ENCODE measurements at places on chromosomes 13 and 19. TPM values are rescaled to one million over a fixed set of nuclear protein-coding genes. Genes with fewer than 3 reads are reported as not detected.

DNA sequence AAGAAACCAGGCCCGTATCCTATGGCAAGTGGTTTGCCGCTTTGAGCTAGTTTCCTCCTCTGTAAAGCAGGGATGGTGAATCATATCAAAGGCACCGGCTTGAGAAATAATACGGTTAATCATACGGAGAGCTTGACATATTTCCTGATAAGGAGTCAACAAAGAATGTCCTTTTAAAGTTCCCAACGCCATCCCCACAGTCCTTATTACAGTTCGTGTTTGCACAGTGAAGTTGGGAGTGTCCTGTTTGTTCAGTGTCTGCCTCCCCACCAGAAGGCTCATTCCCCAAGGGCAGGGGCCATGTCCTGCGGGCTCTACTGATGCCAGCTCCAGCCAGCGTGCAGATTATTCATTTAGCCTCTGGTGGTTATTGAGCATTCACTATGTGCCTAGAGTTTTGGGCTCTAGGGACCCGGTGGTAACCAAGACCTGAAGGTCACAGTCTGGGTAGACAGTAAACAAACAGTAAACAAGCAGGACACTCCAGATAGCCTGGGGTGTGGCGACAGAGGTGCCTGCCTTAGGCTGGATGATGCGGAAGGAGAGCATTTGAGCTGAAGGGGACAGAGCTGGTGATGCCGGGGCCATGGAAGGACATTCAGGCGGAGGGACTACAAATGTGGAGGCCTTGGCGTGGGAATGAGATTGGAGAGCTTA, 6.3 kb downstream of the GRAMD1A start:
- no peaks in the 10 kb centered on the region for H3K27me3 ChIP-seq
- H3K27ac ChIP-seq: peak overlapping the region; percentile 63

- no peak for DNase-seq
- no peak overlapping the region for H3K4me3 ChIP-seq
- H3K27me3 ChIP-seq: peaks cover 7% of the 10 kb centered on the region
- no peaks in the 10 kb centered on the region for H3K36me3 ChIP-seq
- no peak overlapping the region for H3K27ac ChIP-seq
Observed at GRCh38 chr19:15225760-15226159, 6.5 kb downstream of the EPHX3 start.

- H3K4me3 ChIP-seq: no peak overlapping the region
- no peak overlapping the region for H3K27ac ChIP-seq
- no peaks in the 10 kb centered on the region for H3K36me3 ChIP-seq
- no peaks in the 10 kb centered on the region for H3K4me1 ChIP-seq
- no peaks in the 10 kb centered on the region for H3K27me3 ChIP-seq
Observed at GRCh38 chr13:39397896-39398265, 205.1 kb downstream of the LHFPL6 start.

- no peak overlapping the region for H3K27ac ChIP-seq
- no peaks in the 10 kb centered on the region for H3K4me1 ChIP-seq
- H3K4me3 ChIP-seq: no peak overlapping the region
- H3K27me3 ChIP-seq: no peaks in the 10 kb centered on the region
- H3K36me3 ChIP-seq: no peaks in the 10 kb centered on the region
- no peak for DNase-seq
Observed at GRCh38 chr13:22432690-22433089, 748.1 kb upstream of the SGCG start.

DNA sequence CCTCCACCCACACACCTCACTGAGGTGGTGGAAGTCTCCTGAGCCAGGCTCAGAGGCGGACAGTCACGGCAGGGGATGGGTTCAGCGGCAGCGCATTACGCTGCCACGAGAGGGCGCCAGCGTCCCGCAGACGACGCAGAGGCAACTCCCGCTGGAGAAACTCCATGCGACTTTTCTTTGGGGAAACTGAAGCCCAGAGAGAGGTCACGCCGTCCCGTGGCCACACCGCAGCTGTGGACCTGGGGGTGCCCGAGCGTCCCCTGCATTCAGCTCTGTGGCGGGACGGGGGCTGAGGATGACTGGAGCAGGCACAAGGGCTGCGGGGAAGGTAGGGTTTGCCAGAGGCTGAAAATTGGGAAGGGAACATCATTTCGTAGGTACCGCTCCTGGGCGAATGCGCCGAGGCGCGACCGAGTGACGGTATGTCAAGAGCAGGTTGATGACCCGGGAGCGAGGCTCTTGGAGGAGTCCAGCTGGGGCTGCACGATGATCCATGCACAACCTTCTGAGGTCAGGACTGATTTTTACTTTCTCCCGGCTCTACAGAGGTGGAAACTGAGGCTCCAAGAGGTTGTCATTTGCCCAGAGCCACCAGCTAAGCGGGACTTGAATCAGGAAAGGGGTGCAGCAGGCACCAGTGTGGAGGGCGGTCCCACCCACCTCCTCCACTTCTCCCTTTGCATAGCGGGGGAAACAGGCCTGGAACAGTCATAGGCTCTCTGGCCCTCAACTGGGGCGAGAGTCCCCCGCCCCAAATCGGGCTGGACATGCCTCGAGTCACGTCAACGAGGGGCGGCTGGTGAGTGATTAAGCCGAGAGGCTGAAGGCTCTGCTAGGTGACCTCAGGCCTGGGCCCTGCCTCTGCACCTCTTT, 690 bp upstream of the ARRDC2 start:
- H3K27me3 ChIP-seq: no peaks in the 10 kb centered on the region
- DNase-seq: peak; percentile 46
- peaks cover 5% of the 10 kb centered on the region for H3K36me3 ChIP-seq
- peaks cover 31% of the 10 kb centered on the region for H3K4me1 ChIP-seq
- peak overlapping the region; percentile 52 for H3K4me3 ChIP-seq

DNA sequence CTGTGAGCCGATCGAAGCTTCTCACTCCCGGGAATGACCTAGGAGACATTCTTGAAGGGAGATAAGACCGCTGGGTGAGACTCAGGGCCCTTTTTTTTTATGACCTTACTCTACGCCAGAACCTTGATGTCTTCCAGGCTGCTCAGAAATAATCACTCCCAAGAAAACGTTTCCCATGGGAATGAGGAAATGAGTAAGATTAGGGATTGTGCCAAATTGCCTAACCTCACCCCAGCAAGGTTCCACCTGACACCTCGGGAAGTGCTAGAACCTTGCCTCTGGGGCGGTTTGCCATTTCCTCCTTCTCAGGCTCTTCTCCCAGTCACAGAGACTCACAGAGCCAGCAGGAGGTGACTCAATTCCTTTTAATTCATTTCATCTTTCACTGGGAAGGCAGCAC, 2.3 kb downstream of the SLC46A3 start:
- H3K4me3 ChIP-seq: no peak overlapping the region
- 0 out of 3 replicates have a peak, but pooled peaks cover 2% of the 10 kb centered on the region for H3K27me3 ChIP-seq
- no peak overlapping the region for H3K27ac ChIP-seq
- H3K4me1 ChIP-seq: no peaks in the 10 kb centered on the region
- no peaks in the 10 kb centered on the region for H3K36me3 ChIP-seq

Gene TMEM145
- total RNA-seq: not detected

Gene MAB21L1
- not detected for total RNA-seq

- peaks cover 32% of the 10 kb centered on the region for H3K4me1 ChIP-seq
- H3K4me3 ChIP-seq: peak overlapping the region; percentile 98
- peak; percentile 64 for DNase-seq
- H3K27me3 ChIP-seq: no peaks in the 10 kb centered on the region
- H3K36me3 ChIP-seq: no peaks in the 10 kb centered on the region
Observed at GRCh38 chr19:41958367-41959055, 610 bp downstream of the RABAC1 start.

- H3K36me3 ChIP-seq: no peaks in the 10 kb centered on the region
- DNase-seq: no peak
- H3K4me1 ChIP-seq: no peaks in the 10 kb centered on the region
- H3K27me3 ChIP-seq: no peaks in the 10 kb centered on the region
Observed at GRCh38 chr13:83831796-83832195, 50.5 kb downstream of the SLITRK1 start.

Gene GNA15
- total RNA-seq: not detected

Gene ZNF573
- 16.0 TPM for total RNA-seq

DNA sequence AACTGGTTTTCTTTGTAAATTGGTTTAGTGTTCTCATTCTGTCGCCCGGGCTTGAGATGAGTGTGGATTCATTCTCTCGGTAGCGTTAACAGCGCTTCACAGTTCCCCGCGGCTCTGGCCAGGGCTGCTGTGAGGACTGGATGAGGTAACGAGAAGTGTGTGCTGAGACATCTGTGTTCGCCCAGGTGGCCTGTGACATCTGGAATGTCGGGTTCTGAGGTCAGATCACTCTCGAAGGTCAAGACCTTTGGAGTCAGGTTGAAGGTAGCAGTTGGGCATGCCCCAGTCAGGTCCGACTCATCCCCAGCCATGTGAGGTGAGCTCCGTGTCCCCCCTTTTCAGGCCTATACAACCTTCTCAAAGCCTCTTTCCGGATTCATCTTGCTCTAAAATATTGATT, 13.4 kb upstream of the TUBGCP3 start:
- no peak overlapping the region for H3K4me3 ChIP-seq
- H3K27ac ChIP-seq: no peak overlapping the region
- H3K27me3 ChIP-seq: peaks cover 40% of the 10 kb centered on the region
- DNase-seq: no peak

Measured in HepG2 (cell line).